ENCODE measurements at places on chromosomes 2 and 18.

DNA sequence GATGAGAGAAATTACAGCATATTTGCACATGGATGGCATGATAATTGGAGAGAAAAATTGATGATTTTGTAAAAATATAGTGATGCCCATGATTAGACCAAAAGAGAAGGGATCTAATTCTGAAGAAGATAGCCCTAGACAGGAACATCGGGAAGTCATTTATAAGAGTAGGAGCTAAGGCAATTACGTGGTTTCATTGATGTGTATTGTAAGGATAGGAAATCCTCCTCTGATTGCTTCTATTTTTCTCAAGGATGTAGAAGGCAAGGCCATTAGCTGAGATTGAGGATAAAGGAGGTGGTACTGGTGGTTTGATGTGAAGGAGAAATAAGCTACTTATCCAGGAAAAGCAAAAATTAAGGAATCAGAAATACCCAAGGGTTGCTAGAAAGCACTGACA, 176.5 kb upstream of the SOX11 start:
- no peak for DNase-seq

- no peak for DNase-seq
Observed at GRCh38 chr2:42906557-42907411, 114.4 kb upstream of the HAAO start.

DNA sequence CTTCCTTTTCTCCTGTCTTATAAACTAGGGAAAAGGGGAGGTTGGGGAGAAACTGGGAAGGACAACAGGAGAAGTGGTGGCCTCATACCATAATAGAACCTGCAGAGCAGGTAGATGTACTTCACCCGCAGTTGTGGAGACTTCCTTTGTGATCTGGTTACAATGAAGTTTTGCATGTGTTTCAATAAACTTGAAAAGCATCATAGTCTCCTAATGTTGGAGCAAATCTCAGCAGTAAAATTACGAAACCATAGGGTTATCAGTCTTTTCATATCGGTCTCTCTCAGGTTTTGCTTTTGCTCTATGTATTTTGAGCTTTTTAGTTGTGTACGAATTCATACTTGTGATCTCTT, 30.5 kb downstream of the ANO7 start:
- no peak for DNase-seq

DNA sequence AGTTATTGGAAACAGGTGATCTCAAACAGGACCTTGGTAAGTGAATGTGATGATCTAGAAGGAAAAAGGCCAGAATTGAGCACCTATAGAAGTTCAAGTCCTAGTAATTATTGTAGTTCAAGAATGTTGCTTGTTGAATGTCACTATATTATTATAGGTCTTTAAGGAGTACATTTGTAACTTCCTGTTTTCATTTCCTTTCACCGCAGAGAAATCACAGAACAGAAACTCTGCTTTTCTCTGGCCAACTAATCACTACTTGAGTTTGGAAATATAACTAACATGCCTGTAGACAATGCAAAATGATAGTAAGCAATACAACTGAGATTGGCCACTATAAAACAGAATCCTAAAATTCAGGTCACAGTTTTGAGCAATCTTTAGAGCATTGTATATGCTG, 61.8 kb upstream of the EFEMP1 start:
- DNase-seq: no peak

DNA sequence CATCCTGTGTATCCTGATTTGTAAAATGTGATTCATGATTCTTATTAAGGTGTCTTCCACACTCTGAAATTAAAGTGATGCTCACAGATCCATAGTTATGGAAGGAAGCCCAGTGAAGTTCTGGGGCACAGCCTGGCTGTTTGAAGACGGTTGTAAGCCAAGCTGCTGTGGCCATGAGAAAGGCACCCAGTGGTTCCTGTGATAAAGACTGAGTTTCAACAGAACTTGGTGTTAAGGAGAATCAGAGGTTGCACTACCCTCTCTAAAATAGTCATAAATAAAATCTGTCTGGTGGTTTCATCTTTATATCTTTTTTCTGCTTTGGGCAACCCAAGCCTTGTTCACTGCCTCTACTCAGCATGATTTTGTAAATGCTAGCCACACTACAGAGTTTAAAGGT, 32.2 kb upstream of the SPOPL start:
- no peak for DNase-seq

- no peak for DNase-seq
Observed at GRCh38 chr2:28842042-28842441, 28.1 kb downstream of the TRMT61B start.

- DNase-seq: no peak
Observed at GRCh38 chr2:137942037-137942832, 22.0 kb upstream of the HNMT start.

DNA sequence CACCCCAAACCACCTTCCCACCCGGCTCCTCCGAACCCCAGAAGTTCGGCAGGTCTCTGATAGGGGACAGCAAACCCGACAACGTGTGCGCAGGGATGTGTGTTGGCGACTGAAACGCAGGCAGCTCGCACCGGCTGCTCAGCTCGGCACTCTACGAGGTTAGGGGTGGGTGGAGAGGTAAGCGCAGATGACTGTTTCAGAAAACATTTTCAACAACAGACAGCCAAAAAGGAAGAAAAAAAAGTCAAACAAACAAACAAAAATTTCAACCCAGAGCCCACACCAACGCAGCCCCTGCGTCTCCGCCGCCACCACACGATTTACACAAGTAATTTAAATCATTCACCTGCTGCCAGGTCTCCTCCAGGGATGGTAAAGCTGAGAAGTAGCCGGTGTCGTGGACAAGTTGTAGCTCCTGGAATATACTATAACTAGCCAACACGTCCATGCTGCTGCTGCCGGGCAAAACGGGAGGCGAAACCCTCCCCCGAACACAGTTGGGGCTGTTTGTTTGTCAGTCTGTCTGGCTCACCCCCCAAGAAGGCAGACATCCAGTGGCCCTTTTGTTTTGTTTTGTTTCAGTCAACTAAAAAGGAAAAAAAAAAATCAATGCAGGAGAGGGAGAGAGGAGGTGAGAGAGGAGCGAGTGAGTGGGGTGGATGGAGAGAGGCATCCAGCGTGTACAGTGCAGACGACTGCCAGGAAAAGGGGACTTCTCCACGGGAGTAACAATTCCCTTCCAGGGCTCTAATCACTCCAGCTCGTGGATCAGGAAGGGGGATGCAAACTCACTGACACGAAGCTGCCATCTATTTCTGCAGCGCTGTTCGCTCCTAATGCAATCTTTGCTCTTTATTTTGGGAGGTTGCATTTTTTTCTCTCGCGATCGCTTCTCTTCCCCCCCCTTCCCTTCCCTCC, at the start of gene KLF7:
TSS of gene KLF7 (minus strand) at position 828 of the 918 bp plus-strand sequence. CDS start at position 448, 380 bp downstream.
- DNase-seq: no peak

- DNase-seq: no peak
Observed at GRCh38 chr2:102155703-102156515, 13.4 kb downstream of the IL1R1 start.

DNA sequence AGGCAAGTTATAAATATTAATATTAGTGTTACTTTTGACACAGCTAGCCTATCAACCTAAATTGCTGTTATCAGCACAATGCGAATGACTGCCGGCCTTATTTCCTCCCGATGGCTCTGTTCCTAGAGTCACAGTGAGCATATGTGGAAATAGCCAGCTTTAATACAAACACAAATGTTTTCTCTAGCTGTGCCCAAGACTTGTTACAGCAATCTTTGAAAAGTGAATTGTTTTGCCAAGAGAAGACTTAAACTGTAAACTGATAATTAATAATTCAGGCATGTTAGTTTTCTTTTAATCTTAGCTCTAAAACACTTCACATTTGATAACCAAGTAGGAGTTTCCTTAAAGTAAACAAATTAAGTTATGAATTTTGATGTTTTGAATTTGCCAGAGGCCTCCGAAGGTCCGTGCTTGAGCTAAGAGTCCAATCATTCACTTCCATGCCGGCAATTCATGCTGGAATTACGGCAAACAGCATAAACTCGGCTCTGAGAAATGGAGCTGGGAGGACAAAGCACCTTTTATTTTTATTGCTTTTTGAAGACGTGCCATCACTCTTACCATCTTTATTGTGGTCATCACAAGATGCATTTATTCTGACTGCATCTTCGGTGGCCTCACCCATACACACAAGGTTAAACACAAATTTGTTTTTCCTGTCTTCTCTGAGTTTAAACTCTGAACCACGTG, 184.5 kb upstream of the CWC22 start:
- DNase-seq: no peak

DNA sequence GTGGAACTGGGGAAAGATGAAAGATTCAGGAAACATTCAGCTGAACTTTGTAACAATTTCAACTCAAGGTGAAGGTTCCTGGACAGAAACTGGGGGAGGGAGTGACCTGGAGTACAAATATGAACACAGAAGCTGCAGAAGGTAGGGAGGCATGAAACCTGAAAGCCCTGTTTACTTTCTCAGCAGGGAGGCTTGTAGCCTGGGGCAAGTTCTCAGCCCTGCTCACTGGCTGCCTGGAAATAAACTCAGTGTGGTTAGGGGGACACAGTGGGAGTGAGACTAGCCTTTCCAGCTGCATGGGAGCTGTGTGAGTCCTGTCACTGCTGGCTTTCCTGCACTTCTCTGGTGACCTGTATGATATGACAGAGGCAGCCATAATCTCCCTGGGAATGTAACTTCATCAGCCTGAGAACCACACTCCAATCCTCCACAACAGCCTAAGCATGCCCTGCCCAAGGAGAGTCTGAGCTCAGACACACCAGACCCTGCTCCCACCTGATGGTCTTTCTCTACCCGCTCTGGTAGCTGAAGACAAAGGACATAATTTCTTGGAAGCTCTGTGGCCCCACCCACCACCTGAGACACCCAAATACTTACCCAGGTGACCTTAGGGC, 77.0 kb downstream of the ZSWIM2 start:
- no peak for DNase-seq

DNA sequence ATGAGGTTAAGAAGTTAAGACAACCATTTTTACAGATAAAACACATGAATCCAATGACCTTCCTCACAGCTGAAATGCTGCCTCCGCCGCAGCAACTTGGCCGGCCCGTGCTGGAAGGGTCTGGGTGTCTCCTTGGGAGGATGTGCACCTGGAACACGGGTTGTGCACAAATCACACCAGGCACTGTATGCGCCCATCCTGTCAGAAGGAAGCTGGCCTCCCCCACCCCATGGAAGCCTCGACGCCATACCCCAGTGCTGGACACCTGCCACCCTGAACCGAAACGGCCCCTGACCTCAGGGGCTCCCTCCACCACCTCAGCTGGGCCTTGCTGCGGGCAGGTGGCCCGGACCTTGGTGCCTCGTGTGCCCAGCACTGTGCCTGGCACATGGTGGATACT, 111.8 kb downstream of the PXDN start:
- no peak for DNase-seq

GRCh38 chr2:48176876-48177275, 270.6 kb upstream of the FBXO11 start:
- no peak for DNase-seq

GRCh38 chr2:214934006-214934405, 124.5 kb upstream of the BARD1 start:
- no peak for DNase-seq

GRCh38 chr2:207363761-207364290, 165.9 kb upstream of the CREB1 start:
- no peak for DNase-seq

GRCh38 chr2:75157435-75157834, 41.9 kb downstream of the TACR1 start:
- no peak for DNase-seq

DNA sequence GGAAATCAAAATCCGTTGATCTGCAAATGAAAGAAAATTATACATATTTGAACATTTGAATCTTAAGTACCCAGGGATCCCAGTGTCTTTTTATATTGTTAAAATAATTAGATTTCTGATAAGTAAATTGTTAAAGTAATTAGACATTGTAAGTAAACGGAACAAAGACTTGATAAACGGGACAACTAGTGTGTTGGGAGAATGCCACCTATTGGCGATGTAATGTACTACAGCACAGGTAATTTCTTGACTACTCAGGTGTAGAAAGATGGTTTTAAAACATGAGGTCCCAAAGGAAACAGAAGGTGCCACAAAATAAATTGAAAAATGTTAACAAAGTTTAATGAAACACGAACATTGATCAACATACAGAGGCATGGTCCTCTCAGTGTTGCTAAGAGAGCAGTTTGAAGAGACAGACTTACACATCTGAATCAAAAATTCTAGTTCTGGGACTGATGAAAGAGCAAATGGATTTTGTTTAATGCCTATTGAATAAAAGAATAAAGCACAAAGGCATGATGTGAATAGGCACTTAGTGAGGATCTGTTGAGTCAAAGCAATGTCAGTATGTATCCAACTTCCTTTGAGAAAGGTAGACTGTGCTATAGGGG, 103.4 kb upstream of the RASGRP3 start:
- no peak for DNase-seq

- DNase-seq: no peak
Observed at GRCh38 chr2:224429441-224429810, 27.5 kb upstream of the FAM124B start.

GRCh38 chr2:240962300-240963064, 35.9 kb upstream of the SNED1 start:
- no peak for DNase-seq

DNA sequence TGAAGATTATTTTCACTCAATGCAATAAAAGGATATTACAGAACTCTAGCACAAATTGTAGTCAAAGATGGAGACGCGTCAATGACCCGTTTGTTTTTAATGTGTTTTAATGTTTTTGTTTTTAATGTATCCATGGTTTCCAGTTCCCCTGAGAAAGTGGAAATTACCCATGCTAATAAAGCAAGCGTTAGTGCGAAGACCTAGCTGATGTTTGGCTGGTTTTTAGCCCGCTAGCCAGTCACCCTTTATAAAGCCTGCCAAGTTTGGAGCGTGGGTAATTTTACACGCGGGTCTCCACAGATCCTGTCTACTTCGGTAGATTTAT, 430 bp upstream of the CHMP1B start:
- no peak for DNase-seq

- no peak for DNase-seq
Observed at GRCh38 chr2:107721178-107721577, 105.5 kb upstream of the RGPD4 start.

DNA sequence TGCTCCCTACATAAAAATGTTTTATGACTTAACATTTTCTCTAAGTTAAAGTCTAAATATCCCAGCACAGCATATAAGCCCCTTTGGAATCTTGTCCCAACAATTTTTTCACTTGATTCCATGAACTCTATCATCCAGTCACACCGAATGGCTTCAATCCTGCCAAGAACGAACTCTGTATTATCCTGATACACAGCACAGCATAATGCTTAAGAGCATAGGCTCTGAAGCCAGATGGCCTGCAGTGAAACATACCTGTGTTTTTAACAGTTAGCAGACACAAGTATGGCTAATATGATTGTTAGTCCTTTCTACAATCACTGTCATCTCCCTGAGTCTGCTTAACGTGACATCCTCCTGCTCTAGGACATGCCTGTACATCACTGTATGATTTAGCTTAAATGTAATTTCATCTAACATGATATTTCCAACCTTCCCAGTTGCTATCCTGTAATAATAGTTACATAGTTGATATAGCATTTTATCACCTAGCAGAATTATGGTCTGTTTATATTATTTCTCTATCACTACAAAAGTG, 669.5 kb downstream of the ERBB4 start:
- no peak for DNase-seq

All from stimulated activated CD4-positive, alpha-beta T cell treated with anti-CD3 and anti-CD28 coated beads, Interleukin-1b, Interleukin-23, amount 100 ng/mL, for 24 hours (primary cell).